ENCODE measurements at places on chromosomes 11 and 22.

DNA sequence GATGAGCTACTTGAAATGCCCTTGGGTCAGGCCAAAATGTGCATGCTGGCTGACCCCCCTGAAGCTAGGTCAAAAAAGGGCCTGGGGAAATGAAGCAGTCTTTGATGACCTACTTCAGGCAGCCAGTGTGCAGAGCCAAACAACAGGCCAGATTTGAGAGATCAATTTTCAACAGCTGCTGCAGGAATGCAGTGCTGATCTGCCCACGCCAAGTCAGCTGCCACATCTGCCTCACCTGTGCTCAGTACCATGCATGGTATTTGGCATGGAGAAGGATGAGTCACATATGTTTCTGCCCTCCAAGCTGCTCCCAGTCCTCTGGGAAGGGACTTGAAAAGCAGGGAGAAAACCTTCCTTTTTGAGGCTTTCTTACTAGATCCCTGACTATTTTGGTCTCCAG lies 35.8 kb downstream of the MTNR1B start:
- DNase-seq = no peak

DNA sequence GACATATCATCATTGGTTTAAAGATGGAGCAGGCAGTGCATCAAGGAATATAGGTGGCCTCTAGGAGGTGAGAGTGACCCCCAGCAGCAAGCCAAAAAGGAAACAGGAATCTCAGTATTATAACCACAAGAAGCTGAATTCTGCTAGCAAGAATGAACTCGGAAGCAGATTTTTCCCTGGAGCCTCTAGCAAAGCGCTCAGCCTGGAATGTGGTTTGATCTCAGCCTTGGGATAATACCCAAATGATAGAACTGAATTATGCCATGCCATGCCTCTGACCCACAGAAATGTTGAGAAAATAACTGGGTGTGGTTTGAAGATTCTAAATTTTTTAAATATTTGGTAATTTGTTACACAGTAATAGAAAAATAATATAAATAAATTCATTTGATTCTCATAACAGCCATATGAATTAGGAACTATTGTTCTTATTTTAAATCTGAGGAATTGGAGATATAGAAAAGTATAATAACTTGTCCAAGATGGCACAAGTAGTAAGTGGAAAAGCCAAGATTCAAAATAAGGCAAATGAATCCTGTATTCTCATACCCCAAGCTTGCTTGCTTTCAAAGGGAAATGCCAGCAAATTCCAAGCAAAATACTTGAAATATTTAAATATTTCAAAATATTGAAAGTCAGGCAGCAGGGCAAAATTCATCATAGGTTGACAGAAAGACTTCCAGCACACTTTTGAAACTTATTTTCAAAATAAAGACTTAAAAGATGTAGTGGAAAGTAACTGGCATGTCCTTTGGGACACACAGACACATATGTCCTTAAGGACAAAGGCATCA lies 567.4 kb downstream of the KCNA4 start:
- no peak for DNase-seq

GRCh38 chr11:829847-830294 lies 2.2 kb downstream of the CRACR2B start:
- no peak for DNase-seq

DNA sequence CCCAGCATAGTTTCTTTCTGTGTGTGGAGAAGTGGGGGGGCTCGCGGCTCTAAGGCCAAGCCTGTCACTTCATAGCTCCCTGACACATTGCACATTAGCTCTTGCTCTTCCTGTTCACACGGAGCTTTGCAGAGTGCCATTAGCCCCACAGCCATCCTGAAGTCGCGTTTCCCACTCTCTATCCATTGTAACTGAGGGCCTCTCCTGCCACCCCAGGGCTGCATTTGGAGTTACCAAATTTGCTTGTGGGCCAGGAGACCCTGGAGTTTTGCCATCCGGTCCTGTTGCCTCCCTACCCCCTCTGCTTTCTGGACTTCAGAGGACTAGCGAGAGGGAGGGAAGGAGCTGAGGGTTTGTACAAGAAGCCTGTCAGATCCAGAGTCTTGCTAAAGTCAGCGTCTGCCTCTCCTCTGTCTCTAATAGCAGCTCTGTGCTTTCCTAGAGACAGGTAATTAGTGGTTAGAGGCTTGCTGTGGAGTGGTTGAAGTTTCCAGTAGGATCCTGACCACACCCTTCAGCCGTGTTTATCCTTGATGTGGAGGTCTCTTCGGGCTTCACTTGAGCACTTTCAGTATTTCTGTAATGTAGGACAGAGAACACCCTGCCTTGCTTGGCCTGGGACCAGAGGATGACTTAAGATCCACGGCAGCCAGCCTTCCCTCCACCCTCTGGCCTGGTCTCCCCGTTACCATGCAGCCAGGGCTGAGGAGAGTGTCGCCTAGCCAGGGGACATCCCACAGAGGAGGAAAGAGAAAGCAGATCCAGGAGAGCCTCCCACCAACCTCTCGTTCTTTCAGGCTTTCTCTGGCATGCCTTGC lies 14.1 kb downstream of the DCPS start:
- DNase-seq = no peak

DNA sequence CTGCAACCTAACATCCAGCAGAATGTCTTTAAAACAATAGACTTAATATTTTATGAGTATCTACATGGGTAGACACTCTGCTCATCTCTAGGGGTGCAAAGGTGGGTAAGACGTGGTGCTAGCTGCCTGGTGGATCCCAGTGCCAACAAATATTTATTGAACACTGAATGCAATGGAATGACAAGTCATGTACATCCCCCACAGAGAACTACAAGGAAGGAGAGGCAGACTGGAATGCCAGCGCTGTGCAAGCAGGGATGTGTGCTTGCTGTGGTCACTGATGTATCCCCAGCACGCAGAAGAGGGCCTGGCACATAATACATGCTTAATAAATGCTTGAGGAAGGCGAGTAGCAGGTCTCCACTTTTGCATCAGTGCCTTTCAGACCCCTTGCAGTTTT lies 61.9 kb downstream of the CD6 start:
- DNase-seq = no peak

- no peak for DNase-seq
These were observed 26.5 kb downstream of the CTNND1 start for GRCh38 chr11:57787920-57788702.

GRCh38 chr11:37572491-37573171 lies 974.6 kb upstream of the RAG2 start:
- no peak for DNase-seq

GRCh38 chr11:119029340-119030028 lies 1.2 kb downstream of the SLC37A4 start:
- DNase-seq = peak; percentile 34

DNA sequence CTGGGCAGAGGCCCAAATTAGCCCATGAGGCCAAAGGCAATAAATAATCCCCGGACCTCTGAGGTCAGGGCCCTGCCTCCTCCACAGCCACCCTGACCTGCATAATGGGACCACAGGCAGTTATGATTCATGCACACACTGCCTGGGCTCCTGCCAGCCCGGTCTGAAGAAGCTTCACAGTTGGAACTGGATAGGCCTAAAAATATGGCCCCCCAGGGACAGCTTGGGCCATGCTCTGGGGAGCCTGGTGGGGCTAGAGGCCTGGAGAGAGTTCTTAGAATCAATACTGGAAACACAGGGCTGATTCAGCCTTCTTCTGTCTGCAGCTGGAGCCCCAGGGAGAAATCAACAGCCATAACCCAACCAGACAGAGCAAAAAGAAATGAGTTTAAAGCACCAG lies 112.8 kb upstream of the CADM1 start:
- no peak for DNase-seq

- no peak for DNase-seq
These were observed 4.7 kb upstream of the GRAMD1B start for GRCh38 chr11:123425367-123425766.

- no peak for DNase-seq
These were observed 1.0 kb upstream of the ROBO4 start for GRCh38 chr11:124898711-124899110.

GRCh38 chr11:103968685-103969084 lies 67.8 kb upstream of the DDI1 start:
- DNase-seq = no peak

DNA sequence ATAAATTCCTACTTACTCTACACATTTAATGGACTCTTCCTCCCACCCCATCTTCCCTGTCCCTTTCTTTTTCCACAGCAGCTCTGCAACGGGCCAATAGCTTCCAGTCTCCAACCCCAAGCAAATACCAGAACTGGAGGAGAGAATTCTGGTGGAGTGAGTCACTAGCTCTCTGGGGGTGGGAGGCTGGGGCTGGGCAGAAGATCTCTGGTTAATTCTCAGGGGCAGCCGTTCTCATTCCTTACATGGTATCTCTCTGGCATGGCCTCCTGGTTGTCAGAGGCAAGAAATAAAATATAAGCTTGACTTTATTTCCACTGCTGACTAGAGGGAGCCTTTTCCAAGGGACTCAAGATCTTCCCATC lies 90.4 kb upstream of the PARVA start:
- DNase-seq = no peak

DNA sequence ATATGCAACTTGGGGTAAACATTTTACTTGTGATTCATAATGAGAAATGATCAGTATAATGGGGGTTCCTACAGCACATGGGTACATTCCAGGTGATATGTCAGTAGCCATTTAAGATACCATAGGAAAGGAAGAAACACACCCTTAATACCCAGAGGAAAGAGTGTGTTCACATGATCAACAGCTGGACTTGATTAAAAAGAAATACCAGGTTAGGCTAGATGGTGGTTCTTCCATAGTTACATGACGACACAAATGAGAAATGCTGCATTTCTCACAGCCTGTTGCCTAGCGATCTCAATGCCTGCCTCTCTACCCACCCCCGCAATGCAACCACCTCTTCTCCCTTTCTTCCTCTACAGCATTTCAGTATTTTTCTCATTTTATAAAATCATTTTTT lies 96.8 kb downstream of the TTC28 start:
- DNase-seq = no peak

DNA sequence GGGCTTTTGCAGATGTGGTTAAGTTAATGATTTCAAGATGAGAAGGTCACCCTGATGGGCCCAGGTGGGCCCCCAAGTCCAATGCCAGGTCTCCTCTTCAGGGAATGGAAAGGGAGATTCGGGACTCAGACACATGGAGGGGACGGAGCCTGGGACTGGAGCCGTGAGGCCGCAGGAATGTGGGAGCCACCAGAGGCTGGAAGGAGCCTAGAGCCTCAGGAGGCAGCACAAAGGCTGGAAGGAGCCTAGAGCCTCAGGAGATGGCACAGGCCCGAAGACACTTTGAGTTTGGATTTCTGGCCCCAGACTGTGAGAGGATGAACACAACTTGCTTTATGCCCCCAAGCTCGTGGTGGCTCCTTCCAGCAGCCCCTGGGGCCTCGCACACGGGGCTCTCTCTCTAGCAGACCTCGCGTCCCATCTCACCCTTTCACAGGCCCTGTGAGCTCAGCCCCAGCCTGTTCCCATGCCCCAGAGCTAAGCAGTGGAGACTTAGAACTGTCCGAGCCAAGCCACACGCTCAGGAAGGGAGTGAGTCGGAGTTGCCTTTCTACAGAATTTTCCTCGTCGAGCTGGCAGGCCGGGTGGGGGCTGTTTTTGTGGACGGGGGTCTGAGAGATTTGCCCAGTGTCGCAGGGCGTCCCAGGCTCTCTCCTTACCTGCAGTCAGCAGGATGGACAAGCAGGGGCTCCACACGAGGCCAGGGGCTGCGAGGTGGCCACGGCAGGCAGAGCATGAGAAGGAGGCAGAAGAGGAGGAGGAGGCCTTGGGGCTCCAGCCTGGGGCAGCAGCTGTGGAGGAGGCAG lies 937.6 kb downstream of the BRD1 start:
- DNase-seq = no peak
